ENCODE measurements at places on chromosomes 16 and 17.

DNA sequence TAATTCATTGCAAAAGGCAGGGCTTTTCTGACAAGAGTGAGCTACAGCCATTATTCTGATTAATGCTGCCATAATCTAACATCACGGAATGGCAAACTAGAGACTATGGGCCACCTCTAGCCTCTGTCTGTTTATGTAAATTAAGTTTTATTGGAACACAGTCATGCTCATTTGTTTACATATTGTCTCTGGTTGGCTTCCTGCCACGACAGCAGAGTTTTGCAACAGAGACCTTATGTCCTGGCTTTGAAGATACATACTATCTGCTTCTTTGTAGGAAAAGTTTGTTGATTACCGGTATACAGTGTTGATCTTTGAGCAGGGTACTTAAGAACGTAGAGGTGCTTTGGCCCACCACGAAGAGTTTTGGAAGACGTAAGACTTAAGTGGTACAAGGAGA lies 715.9 kb upstream of the RBFOX1 start:
- no peak for DNase-seq

GRCh38 chr16:55530316-55530856 lies 21.5 kb downstream of the LPCAT2 start:
- no peak for DNase-seq

GRCh38 chr16:2058420-2058819 lies 10.6 kb downstream of the TSC2 start:
- DNase-seq: no peak

DNA sequence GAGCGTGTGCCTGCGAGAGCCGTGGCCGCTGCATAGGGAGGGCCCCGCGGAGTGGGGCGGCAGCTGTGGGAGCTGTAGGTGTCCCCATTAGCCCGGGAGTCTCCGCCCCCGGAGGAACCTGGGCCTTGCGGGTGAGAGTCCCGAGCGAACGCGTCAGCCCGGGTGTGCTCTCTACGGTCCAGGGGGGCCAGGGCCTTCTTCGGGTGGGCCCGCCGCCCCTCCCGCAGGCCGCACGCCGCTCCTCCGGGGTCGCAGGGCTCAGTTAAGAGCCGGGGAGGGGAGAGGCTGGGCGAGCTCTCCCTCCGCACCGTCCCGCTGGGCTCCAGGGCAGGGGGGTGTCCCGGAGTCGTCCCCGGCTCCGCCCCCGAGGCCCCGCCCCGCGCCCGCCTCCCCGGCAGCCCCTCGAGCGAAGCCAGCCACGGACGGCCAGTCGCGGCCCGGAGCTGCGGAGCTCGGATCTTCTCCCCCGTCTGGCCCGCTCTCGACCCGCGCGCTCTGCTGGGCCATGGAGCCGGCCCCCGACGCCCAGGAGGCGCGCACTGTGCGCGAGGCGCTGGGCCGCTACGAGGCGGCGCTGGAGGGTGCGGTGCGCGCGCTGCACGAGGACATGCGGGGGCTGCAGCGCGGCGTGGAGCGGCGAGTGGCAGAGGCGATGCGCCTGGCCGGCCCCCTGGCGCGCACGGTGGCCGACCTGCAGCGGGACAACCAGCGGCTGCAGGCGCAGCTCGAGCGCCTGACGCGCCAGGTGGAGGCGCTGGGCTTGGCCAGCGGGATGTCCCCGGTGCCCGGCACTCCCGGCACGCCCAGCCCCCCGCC lies at the start of gene SMTNL2:
TSS of gene SMTNL2 (plus strand) at position 429 of the 816 bp plus-strand sequence. CDS start at position 506, 77 bp downstream.
- DNase-seq: no peak

- DNase-seq: no peak
Observed at GRCh38 chr16:5478036-5478435, 380.4 kb upstream of the EEF2KMT start.

DNA sequence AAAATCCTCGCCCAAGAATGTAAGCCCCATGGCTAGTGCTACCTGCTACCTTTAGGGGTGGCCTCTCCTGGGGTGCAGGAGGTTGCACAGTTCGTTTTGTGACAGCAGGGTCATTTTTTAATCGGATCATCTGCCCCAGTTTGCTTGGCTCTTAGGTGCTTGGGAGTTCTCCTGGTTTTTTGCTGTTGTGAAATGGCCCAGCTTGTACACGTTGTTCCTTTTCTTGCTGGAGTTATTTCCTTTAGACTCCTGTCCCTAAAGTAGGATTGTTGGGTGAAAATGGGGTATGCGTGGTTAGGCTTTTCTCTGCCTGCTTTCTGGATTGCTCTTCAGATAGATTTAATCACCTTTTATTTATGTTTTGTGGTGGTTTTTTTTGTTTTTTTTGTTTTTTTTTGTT lies 25.8 kb downstream of the ABCC1 start:
- DNase-seq: no peak

DNA sequence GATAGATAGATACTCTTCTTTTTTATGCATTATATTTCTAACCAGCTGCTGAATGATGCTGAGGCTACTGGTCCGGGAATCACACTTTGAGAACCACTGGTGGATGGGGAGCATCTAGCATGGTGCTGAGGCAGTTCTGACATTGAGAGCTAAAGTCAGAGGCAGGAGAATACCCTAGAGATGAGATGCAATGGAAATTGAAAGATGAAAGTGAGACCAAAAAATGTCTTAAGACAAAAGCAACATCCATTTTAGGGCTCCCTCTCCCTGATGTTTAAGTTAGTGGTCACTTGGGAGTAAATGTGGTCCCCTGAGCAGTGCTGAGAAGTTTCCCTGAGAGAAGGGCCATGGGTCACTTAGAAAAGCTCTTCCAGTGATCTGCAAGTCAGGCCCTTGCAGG lies 6.8 kb downstream of the PCTP start:
- no peak for DNase-seq

DNA sequence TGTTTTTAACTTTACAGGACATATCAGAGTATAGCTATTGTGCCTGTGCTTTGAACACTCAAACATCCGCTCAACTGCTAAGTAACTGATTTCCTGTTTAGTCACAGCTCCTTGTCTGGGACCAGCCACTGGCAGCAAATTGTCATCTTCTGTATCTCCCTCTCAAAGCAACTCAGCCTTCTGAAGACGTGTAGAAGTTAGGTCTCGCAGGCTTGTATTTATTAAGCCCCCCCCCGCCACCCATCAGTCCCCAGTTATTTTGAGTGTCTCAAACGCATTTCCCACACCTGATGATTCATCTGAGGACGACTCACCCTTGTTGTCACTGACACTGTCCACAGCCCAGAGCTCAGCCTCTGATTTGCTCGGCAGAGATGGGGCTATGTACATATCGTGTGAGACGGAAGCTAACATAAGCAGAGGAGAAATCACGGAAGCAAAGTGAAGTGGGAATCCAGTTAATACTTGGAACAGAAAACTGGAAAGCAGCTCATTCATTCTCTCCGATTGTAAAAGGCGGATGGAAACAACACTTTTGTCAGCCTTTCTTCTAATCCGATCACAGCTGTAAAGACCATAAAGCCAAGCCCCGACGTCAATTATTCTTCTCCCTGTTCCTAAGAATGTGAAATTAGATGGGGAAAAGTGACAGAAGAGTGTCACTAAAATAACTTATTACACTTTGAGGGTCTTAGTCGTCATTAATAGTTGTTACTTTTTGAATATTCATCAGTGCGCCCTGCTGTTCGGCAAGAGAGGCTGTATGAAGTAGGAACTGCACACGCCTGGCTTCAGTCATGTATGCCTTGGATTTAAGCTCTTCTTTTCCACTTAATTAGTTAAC lies 64.2 kb downstream of the PITPNC1 start:
- no peak for DNase-seq

DNA sequence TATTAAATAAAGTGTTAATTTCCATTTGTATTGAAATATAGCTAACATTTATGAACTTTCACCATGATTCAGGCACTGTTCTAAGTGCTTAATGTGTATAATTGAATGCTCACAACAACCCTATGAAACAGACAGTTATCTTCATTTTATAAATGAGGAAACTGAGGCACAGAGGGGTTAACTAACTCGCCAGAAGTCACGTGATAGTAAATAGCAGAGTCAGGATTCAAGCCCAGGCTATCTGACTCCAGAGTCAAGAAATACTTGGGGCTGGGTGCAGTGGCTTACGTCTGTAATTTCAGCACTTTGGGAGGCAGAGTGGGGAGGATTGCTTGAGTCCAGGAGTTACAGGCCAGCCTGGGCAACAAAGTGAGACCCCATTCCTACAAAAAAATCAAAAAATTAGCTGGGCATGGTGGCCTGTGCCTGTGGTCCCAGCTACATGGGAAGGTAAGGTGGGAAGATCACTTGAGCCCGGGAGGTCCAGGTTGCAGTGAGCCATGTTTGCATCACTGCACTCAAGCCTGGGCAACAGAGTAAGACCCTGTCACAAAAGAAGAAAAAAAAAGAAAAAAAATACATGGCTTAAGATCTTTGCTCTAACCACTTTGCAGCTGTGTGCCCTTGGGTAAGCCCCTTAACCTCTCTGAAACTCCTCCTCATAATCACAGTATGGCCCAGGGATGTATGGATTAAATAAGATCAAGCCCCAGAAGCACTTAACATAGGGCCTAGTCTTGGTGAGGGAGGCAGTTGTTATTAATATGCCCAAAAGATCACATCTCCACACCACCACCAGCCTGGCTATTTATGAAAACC lies 29.0 kb downstream of the WSB1 start:
- no peak for DNase-seq

DNA sequence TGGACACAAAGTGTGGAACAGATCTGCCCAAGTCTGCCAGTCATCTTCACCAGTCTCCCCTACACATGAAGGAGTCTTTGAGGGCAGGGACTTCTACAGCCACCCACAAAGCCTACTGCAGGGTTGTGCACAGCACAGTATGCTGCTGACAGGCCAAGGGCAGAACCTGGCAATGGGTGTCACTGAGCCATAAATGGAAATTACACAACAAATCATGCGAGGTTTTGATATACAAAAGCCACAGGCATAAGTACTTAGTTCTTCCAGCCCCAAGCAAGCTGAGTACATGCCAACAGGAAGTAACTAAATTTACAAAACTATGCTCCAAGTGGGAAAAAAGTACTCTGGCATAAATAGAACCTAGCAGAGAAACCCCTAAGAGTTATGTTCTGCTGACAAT lies 7.8 kb upstream of the PSMC3IP start:
- DNase-seq: no peak

DNA sequence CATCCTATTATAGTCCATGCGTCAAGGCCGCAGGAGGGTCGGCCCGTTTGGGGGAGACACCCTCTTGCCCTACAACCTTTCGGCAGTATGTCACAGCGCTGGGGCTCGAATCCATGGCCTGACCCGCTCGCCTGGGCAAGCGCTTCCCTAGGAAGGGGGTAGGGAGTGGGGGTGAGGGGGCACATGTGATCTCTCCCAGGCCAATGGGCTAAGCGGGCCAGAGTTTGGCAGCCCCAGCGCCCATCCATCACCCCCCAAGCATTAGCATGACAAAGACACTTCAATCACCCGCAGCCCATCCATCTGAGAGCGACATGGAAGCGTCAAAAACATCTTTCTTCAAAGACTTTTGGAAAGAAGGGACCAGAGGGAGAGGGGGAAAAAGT lies at the start of gene HOXB1:
TSS of gene HOXB1 (minus strand) at position 125 of the 386 bp plus-strand sequence. CDS start at position 18, 107 bp downstream.
- DNase-seq: no peak

GRCh38 chr16:72596373-72596772 lies 424.4 kb upstream of the PMFBP1 start:
- no peak for DNase-seq

- no peak for DNase-seq
Observed at GRCh38 chr16:69566981-69567680, 1.4 kb downstream of the NFAT5 start.

DNA sequence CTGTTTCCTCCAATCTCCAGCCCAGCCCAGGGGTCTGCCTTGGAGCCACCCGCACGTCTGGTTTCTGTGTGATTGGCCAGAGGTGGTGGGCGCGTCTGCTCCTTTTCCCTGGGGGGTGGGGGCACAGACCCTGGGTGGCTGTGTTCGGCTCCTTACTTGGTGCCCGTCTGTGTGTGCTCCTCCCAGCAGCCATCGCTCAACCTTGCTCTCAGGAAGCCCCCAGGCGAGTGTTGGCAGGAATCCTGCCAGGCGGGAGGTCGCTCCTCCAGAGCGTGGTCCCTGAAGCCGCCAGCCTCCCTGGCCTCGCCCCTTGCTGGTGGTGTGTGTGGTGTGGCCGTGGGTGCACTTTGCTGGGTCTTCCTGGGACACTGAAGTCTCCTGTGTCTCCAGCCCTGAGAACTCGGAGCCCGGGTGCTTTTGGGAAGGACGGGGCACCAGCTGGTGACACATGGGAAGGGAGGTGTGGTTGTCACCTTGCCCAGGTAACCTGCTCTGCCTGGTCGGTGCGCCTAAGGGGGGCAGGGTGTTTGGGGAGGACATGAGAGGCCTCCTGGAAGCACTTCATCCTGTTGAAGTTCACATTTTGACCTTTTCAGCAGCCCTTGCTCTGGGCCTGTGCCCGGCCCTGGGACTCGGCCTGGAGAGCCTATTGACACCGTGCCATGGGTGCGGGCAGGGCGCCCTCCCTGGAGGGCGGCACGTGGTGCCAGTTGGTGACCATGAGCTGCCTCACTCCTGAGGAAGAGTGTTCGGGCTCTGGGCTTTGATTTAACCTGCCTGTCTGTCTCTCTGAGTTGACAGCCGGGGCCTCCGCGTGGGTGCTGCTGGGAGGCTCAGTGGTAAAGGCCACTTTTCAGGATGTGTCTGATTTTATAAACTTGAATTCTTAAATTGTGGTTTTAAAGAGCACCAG lies 49.0 kb upstream of the ZNF750 start:
- DNase-seq: no peak

- DNase-seq: no peak
Observed at GRCh38 chr16:80794071-80794470, 10.3 kb downstream of the CDYL2 start.

- DNase-seq: no peak
Observed at GRCh38 chr17:76491271-76492122, 9.7 kb downstream of the RHBDF2 start.

GRCh38 chr17:11555530-11555929 lies 42.7 kb upstream of the DNAH9 start:
- DNase-seq: no peak

DNA sequence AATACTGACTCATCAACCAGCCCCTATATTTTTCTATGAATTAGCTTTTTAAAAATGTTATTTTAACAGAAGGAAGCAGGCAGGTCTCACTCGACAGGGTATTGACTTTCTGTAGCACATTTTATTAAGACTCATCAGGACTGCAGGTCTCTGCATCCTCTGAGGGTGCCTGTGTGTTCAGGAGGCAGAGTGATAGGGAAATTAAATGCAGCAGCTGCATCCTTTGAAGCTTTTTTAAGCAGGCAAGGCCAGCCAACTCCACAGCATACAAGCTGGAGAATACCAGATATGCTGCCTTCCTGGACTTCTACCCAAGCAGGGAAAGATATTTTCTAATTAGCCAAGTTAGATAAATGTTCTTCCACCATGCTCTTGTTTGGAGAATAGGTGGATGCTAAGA lies 124.9 kb downstream of the WSCD1 start:
- DNase-seq: no peak

DNA sequence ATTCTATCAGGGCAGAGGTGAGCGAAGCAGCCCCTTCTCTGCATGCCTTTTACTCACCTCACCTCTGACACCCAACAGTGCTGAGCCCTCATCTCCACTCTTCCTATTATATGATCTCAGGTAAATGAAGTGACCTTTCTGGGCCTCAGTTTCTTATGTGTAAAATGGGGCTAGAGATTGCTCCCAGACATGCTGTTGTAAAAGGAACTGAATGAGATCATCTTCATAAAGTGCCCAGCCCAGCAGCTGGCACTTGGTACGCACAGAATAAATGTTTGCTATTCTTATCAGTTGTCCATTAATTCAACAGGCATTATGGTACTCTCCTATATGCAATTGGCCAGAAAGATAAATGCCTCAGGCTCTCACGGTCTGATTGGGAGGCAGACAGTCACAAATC lies 4.5 kb upstream of the GALK1 start:
- no peak for DNase-seq
